Gastrocnemius medialis (tissue), 4 donors: ENCODE measurements at places on chromosomes 2 and 18. TPM values are rescaled to one million over a fixed set of nuclear protein-coding genes. Genes with fewer than 3 reads are reported as not detected.

Gene CCDC141
- 0.85 TPM for total RNA-seq

Gene FOXI3
- not detected for total RNA-seq

- no peaks in the 10 kb centered on the region for H3K27me3 ChIP-seq
- H3K27ac ChIP-seq = no peak overlapping the region
Measured at GRCh38 chr2:190023860-190024259, 38.7 kb downstream of the MSTN start.

- DNase-seq = no peak
- no peaks in the 10 kb centered on the region for H3K27me3 ChIP-seq
- no peak overlapping the region for H3K4me3 ChIP-seq
- no peaks in the 10 kb centered on the region for H3K36me3 ChIP-seq
Measured at GRCh38 chr2:214740867-214741395, 68.6 kb downstream of the BARD1 start.

DNA sequence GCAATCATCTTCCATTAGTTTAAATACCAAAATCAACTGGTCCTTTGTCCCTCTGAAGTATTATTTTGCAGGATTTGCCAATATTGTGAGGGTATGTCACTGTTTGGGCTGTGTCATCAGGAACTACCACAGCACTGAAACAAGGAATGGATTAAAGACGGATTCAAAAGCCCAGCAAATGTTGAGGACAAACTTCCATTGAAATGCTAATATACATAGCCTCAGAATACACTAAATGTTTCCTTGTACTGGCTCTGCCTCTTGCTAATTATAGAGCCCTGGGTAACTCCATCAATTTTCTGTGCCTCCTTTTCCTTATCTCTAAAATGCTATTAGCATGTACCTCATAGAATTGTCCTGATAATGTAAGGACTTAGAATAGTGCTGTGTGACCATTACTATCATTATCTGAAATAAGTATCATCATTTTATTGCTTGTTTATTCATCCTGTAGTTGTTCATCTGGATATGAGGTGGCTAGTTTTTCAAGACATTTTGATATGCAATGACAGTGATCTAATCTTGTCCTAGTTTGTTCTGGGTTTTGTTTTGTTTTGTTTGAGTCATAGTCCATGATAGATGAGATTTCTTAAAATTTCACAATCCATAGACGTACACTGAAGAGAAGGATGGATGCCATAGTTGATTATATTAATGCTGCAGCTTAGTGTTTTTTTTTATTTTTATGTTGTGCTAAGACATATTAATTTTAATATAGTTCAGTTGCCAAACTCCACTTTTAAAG lies 333.4 kb upstream of the KCNH7 start:
- no peaks in the 10 kb centered on the region for H3K27me3 ChIP-seq
- no peaks in the 10 kb centered on the region for H3K36me3 ChIP-seq
- no peak overlapping the region for H3K27ac ChIP-seq
- no peaks in the 10 kb centered on the region for H3K4me1 ChIP-seq
- H3K4me3 ChIP-seq = no peak overlapping the region

DNA sequence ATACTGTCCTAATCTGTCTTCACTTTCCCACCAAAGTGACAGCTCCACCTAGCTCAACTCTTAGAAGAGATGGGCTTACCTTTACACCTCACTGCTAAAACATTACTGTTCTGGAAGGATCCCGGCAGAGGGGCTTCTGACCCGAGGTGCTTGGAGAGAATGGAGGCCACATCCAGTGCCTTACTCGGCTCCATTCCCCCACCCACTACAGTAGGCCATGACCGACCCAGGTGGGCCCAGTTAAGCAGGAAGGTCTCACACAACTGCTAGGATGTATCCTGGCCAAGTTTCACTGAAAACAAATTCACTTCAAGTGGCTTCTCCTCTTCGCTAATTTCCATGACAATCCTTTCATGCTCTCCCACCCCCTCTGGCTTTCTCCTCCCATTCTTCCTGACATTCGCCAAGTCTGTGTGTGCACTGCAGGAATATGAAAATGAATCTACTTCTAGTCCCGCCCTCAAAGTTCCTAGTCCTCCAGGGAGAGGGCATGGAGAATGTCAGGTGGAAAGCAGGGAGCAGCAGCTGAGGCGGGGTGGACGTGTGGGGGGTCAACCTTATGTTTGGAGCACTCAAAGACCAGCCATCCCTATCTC lies 11.8 kb downstream of the WIPF1 start:
- H3K4me1 ChIP-seq = no peaks in the 10 kb centered on the region
- H3K27ac ChIP-seq = no peak overlapping the region
- H3K4me3 ChIP-seq = no peak overlapping the region
- no peaks in the 10 kb centered on the region for H3K27me3 ChIP-seq
- no peak for DNase-seq
